ENCODE measurements at places on chromosomes 7 and 10.

- DNase-seq: no peak
Observed at GRCh38 chr10:68208424-68209042, 23.4 kb downstream of the ATOH7 start.

DNA sequence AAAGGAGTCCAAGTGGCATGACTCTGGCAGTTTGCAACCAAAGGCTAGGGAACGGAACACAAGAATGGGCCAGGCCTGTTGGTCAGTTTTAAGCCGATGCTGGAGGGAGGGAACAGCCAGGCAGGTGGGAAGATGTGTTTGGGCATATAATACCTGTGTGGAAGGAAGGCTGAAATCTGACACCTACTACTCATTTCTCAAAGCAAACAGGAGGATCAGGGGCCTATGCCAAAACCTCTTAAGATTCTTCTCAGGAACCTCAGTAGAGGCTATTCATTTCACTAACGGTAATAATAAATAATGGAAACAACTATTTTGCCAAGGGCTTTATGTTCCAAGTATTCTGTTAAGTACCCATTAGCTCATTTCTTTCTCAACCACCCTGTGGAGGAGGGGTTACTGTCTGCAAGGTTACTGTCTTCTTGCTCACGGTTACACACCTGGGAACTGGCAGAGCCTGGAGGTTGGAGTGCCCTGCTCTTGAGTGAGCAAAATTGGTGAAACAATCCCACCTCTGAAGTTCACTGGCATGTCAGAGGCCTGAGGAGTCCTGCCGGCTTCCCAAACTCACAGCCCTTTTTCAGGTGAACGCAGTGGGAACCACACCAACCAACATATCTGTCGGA is 35.5 kb downstream of the GOT1 start:
- DNase-seq: no peak

DNA sequence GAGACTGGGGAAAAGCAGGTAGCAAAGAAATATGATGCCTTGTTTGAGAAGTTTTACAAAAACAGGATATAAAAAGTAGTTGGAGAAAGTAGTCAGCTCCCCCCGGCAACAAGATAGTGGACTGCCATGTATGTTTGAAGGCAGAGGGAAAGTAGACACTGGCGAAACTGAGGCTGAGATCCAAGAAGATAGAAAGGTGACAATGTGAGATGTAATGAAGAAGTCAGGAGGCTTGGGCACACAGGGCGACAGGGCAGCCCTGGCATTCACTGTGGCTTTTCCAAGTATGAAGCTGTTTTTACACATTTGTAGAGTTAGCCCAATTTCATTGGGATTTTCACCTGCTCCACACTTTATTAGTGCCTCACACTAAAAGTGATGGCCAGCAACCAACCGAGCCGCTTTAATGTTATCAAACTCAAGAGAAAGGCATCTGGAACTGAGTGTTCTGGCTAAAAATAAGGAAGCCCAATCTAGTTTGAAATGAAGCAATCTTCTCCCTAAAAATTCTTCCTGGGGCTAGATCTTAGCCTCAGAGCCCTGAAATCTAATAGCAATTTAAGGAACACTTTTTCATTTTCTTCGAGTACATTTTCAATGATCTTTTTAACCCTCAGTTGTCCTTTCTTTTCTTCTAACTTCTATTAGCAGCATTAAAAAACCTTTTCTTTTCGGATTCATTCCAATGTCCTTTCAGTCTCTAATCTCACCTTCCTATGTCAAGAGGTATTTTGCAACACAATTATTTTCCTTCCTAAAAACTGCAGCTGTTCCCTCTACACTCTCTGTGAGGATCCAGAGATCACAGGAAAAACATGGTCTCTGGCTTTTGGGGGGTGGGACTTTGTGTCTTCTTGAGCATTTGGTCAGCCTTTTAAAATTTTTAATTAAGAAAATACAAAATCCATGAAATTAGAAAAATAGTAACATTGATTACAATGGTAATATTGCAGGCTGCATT is 108.0 kb downstream of the RNLS start:
- DNase-seq: no peak

DNA sequence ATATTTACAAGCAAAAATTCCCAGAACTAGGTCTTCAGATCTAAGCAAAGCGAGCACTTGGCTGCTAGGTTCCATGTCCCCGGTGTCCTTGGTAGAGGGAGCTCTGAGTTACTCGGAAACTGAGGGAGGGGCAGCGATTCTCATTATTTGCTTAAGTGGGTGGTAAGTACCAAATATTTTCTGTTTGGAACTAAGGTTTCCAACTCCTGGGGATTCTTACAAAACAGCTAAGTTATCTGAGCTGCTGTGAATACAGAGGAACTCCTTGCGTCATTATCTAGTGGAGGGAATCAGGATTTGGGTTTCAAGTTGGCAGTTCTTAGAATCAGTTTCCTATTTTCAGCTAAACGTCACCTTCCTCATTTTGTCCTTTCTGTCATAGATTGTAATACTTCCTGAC is 76.8 kb upstream of the IKZF1 start:
- DNase-seq: no peak

- no peak for DNase-seq
Observed at GRCh38 chr10:103273041-103273441, 3.9 kb upstream of the INA start.

DNA sequence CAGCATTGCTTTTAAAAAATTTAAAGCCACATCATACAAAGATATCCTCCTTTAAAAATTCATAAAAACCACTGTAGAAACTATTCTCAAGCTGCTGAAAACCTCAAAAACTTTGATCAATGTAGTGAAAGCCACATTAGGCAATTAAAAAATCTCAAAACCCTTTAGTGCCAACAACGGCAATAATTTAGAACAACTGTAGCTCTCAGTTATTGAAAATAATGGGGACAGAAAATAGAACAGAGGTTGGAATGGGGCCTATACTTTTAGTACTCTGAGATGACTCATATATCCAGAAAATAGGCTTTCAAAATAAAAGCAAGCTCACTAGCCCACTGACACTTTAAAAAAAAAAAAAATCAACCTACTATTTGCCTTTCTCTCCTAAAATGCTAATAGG is 87.5 kb downstream of the GSAP start:
- DNase-seq: no peak

DNA sequence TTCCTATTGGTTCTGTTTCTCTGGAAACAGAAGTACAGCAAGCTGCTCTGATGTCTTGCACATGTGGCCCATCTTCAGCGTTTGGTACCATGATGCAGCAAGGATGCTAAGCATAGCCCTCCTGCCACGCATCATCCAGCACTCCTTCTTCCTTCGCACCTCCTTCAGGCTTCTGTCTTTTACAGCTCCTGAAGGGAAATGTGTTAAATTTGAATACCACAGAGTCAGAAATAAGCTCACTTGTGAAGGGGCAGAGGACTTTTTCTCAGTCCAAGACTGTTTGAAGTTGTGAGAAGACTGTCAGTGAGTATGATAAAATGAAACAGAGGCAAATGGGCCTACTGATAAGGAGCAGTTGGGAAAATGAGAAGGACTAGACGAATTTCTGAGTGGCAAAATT is 20.7 kb downstream of the TSPAN13 start:
- no peak for DNase-seq

GRCh38 chr10:71927159-71927558 is 37.0 kb upstream of the CHST3 start:
- DNase-seq: no peak

DNA sequence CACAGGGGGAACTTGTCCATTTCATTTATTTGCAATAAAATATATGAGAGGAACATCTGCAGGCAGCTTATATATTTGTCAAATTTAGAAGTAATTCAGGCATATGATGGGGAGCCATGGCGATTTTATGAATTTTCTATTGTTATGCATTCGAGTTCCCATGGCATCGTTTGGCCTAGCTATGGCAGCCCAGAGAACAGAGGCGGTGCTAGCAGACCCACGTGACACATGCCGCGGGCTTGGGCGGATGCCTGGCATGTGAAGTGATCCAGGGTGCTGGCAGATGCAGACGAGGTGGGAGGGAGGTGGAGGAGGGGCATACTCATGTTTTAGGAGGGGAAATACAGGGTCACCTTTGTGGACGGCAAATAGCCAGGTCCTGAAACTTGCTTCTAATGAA is 560.0 kb upstream of the GALNT17 start:
- DNase-seq: no peak

DNA sequence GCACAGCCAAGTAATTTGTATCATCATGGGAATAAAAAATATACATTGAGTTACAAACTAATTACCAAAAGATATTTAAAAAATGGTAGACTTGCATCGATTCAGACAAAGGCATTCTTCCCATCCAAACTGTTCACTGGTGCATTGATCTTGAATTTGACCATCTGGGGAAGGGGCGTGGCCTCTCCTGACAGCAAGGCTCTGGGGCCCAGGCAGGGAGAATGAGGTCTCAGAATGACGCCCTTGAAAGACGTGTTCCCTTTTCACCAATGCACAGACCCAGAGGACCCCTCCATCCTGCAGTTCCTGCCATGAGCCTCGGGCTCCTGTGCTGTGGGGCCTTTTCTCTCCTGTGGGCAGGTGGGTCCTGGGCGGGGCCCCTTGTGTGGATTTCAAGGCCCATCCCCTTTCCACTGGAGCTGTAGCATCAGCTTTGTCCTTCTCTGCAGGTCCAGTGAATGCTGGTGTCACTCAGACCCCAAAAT is 91.1 kb upstream of the PRSS58 start:
- no peak for DNase-seq

- no peak for DNase-seq
Observed at GRCh38 chr7:424961-425793, 94.5 kb downstream of the PDGFA start.

DNA sequence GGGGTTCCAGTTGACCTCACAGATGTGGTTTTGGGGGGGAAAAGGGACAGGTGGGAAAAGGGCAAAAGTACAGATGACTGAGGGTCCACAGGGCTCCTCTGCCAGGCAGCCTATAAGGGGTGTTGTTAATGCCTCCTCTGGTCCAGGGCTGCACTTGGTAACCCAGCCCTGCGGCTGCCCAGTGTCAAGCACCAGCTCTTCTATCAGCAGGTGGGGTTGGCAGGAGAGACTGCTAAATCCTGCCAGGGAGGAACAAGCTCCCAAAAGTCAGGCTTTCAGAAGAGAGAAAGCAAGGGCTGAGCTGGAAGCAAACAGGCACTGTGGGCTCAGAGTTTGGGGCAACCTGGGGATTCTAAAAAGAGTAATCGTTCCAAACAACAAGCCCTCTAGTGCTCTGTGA is 39.1 kb downstream of the LRRC20 start:
- no peak for DNase-seq

- no peak for DNase-seq
Observed at GRCh38 chr7:134752006-134752760, 27.3 kb upstream of the CALD1 start.

- no peak for DNase-seq
Observed at GRCh38 chr10:128608791-128609190, 482.6 kb upstream of the MKI67 start.

DNA sequence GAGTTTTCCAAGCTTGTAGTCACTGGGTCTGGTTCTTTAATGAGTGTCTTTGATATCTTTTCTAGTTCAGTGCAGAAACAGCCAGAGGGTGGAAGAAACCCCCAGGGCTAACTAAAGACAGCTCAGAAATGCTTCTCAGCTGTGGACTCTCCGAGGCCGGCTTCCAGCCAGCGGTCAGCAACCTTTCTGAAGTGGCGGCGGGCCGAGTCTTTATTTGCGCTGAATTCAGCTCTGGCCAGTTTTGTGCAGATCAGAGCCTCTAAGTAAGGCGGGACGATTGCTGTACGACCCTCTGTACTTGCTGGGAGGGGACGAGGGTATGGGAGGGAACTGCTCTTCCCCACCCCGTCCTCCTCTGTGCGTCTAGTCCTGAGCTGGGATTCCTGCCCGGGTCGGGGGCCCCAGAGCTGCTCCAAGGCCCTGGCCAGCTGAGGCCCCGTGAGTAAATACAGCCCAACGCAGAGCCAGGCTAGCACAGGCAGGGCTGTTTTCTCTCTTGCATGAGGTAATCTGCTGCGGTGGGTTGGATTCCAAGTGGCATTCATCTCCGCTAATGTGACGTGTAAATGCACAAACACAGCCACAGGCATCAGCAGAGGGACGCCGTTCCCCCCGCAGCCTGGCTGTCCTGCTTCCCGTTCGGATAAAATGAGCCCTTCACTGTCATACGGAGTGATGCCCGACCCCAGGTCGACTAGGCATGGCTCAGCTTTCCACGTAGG is 159.8 kb downstream of the PIP4K2A start:
- no peak for DNase-seq

GRCh38 chr10:26567351-26567721 is 129.2 kb downstream of the APBB1IP start:
- DNase-seq: no peak

- DNase-seq: no peak
Observed at GRCh38 chr10:34203966-34204630, 611.0 kb downstream of the PARD3 start.

- DNase-seq: no peak
Observed at GRCh38 chr7:31096198-31096876, 44.2 kb downstream of the ADCYAP1R1 start.

- DNase-seq: no peak
Observed at GRCh38 chr10:116097239-116097784, 175.7 kb downstream of the GFRA1 start.

- DNase-seq: no peak
Observed at GRCh38 chr10:88226891-88227290, 356.2 kb downstream of the RNLS start.

DNA sequence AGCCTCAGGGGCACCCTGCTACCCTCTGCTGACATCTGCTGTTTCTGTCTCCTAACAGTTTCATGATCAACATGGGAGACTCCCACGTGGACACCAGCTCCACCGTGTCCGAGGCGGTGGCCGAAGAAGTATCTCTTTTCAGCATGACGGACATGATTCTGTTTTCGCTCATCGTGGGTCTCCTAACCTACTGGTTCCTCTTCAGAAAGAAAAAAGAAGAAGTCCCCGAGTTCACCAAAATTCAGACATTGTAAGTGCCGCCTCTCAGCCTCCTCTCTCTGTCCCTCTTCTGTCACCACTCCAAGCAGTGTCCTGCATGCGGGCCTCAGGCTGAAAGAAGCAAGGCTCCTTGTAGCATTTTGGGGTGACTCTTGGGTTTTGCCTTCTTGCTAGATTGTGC is 39.0 kb downstream of the POR start:
- no peak for DNase-seq
